ENCODE measurements at places on chromosomes 5 and 9.

DNA sequence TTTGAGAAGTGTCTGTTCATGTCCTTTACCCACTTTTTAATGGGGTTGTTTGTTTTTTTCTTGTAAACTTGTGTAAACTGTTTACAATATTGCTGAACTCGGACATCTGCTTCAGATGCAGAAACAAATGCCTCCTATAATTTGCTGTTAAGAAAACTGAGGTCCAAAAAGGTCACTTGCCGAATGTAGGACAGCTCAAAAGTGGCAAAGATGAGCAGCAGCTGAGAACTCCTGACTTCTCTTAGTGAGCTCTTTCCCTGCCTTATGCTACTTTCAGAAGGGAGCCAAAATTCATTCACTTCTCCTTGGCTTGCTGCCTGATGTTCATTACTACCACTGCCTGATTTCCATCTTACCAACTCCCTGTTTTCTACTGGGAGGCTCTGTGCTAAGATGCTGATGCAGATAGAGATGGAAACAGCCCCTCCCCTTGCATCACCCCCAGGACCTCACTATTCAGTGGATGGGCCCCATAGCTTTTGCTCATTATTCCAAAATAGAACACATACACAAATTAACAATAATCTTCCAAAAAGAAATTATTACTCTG is 60.1 kb downstream of the SEMA6A start:
- DNase-seq = no peak

DNA sequence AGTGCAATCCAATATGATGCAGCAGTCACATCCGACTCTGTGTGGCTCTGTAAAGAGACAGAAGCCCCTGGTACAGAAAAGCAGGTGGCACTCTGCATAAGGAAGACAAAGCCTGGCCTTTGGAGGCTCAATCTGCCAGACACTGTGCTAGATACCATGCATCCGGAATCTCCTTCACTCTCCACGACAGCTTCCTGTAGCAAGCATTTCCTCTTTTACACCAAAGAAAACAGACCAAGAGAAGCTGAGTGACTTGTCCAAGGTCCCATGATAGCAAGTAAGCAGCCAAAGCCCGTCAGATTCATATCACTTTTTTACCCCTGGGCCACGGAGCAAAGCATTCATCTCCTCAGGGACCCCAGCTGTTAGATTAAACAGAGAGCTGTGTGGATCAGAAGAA is 64.2 kb upstream of the SMIM23 start:
- no peak for DNase-seq

GRCh38 chr5:168833936-168834335 is 254.8 kb upstream of the PANK3 start:
- no peak for DNase-seq

DNA sequence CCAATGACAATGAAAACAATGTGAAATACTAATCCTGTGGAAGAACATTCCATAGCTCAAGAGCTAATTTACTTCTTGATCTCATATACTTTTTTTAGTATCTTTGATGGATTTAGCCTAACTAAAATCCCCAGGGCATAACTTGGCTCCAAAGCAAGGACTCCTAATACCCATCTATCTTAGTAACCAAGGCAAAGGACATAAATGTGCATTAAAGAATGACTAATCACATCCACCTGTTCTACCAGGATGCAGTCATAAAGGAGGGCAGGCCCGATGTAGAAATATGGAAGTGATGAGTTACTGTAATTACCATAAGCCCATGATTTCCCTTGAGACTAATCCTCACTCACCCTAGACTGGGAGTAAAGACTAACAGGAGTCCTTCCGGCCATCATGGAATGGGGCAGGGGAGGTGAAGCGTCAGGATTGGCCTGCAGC is 56.9 kb downstream of the KIF24 start:
- no peak for DNase-seq

GRCh38 chr9:109387206-109387605 is 66.3 kb upstream of the EPB41L4B start:
- no peak for DNase-seq

- no peak for DNase-seq
Observed at GRCh38 chr5:152358861-152359568, 46.1 kb downstream of the NMUR2 start.

Measured in BE2C (cell line).